A549 treated with ZK216348 at 1 μM for 4 hours (cell line): ENCODE measurements at places on chromosomes 5 and 9. TPM values are rescaled to one million over a fixed set of nuclear protein-coding genes. Genes with fewer than 3 reads are reported as not detected.

The SOX30 gene
- not detected in 5 replicates for total RNA-seq

The ARL10 gene
- 0.02 to 1.2 TPM (median 0.10 TPM) in 5 replicates for total RNA-seq

The ZDHHC21 gene
- 0.85 to 3.2 TPM (median 2.4 TPM) in 5 replicates for total RNA-seq

The SPINK1 gene
- total RNA-seq = 0.55 to 1.0 TPM (median 0.99 TPM) in 5 replicates

The ADGRD2 gene
- not detected in 5 replicates for total RNA-seq
